Activated T-cell treated with anti-CD3 and anti-CD28 coated beads, Interleukin-2, amount 50 U/mL, for 4 hours (primary cell): ENCODE measurements at places on chromosomes 6 and 20. TPM values are rescaled to one million over a fixed set of nuclear protein-coding genes. Genes with fewer than 3 reads are reported as not detected.
A peak's percentile ranks its signal among the peaks of the same experiment; 100 is the strongest.

The IMPG1 gene
- total RNA-seq = not detected

GRCh38 chr6:30951907-30952469, 11.2 kb downstream of the MUCL3 start:
- no peak for DNase-seq

DNA sequence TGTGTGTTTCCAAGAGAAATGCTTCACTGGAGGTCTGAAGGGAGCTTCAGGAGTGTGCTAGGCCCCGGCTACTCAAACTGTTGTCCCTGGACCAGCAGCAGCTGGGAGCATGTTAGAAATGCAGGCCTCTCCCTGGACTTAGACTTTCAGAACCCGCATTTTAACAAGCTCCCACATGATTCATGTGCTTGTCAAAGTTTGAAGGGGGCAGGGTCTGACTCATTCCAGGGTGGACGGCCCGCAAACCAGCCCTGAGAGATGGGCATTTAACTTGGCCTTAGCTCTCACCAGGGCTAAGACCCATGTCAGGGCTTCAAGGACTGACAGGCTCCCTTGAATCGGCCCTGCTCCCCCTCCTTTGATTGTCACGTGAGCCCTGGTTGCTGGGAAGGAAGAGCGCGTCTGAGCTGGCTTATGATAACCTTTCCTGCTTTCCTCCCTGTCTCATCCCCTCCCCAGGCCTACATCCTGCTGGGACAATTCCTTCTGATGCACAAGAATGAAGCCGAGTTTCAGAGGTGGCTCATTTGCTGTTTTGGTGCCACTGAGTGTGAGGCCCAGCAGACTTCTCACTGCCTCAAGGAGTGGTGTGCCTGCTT, 35.5 kb downstream of the BANF2 start:
- no peak for DNase-seq

- no peak for DNase-seq
Observed at GRCh38 chr20:16395366-16395765, 177.9 kb downstream of the KIF16B start.

The PTCRA gene
- not detected for total RNA-seq

The AKAP12 gene
- 0.91 TPM for total RNA-seq

GRCh38 chr20:61357119-61357518, 105.1 kb downstream of the CDH4 start:
- DNase-seq = no peak

- no peak for DNase-seq
Observed at GRCh38 chr6:33915134-33915533, 111.3 kb upstream of the MLN start.

GRCh38 chr20:39812116-39812515, 850.0 kb downstream of the DHX35 start:
- no peak for DNase-seq

DNA sequence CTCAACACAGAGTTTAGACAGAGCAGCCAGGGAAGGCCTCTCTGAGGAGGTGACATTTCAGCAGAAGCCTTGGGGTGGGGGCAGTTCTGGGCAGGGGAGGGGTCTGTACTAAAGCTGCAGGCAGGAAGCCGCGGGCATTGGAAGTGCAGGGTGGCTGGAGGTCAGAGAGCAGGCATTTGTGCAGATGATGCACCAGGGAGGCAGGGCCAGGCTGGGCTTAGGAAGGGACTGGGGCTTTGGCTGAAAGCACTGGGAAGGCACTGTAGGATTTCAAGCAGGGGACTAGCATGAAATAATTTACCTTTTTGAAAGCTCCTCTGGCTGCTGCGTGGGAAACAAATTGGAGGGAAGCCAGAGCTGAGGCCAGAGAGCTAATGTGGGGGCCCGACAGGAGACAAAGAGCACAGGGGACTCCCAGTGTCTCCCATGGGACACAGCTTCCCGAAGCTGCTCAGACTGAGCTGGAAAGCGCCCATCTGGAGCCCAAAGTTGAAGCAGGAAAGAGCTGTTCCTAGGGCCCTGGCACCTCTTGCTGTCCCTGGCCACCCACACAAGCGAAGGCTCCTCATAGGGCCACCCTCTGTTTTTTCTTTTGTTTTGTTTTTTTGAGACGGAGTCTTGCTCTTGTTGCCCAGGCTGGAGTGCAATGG, 19.3 kb downstream of the ADA start:
- DNase-seq = no peak

- no peak for DNase-seq
Observed at GRCh38 chr6:1884313-1884712, 274.6 kb downstream of the FOXC1 start.

DNA sequence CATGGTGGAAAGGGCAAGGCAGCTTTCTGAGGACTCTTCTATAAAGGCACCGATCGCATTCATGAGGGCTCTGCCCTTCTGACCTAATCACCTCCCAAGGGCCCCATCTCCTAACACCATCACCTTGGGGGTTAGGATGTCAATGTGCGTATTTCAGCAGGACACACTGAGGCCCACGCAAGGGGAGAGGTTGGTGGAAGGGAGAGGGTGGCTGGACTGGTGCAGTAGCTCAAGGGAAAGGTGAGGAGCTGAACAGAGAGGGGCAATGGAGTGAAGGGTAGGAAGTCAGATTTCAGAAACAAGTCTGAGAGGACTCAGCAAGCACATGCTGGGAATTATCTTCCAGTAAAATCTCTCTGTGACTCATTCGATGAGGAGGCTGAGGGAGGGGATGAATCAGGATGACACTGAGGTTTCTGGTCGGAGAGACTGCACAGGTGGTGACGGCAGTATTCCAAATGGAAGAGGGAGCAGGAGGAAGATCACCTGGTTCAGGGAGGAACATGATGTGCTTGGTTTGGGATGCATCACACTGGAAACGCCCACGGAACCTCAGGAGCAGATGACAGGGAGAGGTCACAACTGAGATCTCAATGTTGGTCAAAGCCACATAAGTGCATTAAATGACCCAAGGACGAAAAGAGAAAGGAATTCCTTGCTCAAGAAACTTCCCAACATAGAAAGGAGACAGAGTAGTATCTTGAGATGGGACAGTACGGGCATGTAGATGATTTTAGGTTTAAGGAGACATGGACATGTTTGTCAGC, 67.1 kb downstream of the TFAP2A start:
- no peak for DNase-seq

DNA sequence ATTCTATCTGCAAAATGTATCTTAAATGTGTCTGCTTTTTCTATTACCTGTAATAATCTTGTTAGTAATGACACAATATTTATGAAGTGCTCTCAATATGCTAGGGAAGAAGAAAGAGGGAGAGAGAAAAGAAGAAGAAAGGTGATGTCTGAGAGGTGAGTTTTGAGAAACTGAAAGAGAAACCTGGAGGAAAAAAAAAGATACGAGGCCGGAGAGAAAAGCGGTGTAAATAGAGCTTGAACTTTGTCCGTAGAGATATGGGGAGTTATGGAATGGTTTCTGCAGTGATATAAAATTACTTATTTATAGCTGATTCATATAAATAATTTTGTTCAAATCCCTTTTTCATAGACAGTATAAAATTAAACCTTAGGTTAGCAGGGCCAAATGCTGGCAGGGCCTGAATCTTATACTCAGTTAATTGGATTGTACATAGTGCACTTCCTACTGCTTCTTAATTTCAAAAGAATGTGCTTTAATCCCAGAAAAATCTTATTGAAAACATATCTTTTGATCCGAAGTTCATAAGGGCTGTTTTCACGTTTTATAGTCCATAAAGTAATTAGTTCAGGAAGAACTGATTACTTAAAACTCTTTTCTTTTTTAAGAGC, 43.0 kb downstream of the MYB start:
- DNase-seq = no peak

GRCh38 chr20:61041481-61041880, 210.6 kb upstream of the CDH4 start:
- DNase-seq = no peak

GRCh38 chr6:24959319-24959718, 23.6 kb upstream of the RIPOR2 start:
- DNase-seq = no peak

The KCNS1 gene
- total RNA-seq = 0.16 TPM

GRCh38 chr6:15496345-15497131, 166.3 kb downstream of the DTNBP1 start:
- DNase-seq = no peak

DNA sequence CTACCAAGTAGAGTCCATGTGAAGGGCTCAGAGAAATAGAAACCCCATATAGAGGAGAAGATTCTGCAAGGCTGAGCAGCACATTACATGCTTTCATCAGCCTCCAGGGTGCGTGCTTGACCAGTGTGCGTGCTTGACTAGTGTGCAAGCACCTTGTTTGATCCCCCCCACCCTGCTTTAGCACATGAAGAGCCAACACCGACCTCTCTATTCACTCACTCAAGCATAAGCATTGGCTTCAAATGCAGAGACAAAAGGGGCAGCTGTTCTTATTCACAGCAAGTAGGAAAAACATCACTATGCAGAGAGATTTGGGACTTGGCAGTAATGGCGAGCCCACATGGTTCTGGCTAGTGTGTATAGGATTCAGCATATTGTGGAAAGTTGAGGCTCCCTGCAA, 278.7 kb upstream of the RNF217 start:
- no peak for DNase-seq

DNA sequence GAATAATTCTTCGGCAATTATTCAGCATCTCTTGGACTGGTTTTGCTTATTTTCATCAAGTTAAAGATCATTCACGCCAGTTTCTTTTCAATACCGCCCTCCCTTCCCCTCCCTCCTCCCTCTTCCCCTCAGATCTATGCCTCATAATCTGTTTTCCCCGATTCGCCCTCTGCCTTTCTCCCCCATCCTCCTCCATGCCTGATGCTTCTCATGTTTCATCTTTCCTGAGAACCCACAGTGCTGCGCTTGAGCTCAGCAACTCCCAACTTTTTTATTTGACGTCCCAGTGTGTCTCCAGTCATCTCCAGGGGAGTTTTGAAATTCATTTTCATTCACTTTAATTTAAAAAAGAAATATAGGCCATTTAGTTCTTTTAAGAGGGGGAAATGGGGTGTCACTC, 142.7 kb downstream of the PTPRT start:
- DNase-seq = no peak

DNA sequence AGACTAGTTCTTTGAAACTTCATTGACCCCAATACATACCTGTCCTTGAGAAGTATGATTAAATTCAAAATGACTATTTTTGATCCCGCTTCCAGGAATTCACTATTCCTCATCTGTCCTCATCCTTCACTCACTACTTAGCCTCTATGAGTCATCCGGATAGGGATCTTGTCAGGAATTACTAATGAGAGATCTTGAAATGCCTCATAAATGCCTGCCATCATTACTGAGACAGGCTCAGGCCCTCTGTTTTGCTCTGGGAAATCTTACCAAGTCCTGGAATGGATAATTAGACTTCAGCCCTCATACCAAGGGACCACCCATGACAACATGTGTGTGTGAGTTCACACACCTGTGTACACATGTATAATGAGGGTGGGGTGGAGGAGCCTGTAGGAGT, 2.8 kb upstream of the CYP24A1 start:
- DNase-seq = no peak

GRCh38 chr20:42603655-42604054, 586.1 kb downstream of the PTPRT start:
- no peak for DNase-seq

The CCN6 gene
- total RNA-seq = 0.90 TPM

The HLA-DRB5 gene
- 2.5 TPM for total RNA-seq

DNA sequence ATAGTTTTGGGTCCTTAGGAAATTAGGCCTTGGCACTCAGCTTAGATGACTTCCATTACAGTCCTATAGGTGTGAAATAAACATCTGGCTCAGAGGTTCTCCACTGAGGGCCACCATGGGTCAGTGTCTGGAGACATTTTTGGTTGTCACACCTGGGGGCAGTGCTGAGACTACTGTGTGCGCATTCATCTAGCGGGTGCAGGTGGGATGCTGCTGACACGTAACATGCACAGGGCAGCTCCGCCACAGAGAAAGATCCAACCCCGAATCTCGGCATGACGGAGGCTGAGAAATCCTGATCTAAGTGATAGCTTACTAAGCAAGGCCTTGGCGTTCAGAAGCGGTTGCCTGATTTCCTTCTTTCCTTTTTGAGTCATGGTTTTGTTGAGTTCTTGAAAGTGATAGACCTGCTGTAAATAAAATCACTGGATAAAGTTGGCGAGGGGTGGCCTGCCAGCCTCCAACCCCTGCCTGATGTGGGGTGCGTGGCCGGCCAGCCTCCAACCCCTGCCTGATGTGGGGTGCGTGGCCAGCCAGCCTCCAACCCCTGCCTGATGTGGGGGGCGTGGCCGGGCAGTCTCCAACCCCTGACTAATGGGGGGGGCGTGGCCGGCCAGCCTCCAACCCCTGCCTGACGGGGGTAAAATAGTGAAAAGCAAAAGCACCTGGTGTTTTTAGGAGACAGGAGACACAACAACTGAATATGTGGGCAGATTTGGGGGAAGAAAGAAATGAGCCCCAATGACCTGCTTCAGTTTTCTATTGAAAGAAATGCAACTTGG, 158.1 kb downstream of the CDH26 start:
- DNase-seq = no peak

GRCh38 chr6:49326347-49326746, 136.7 kb downstream of the MMUT start:
- DNase-seq = no peak

- no peak for DNase-seq
Observed at GRCh38 chr6:73394577-73395354, at the start of gene DDX43. Gene DDX43, plus strand, starts transcription at chr6:73394828. Its CDS starts 78 bp downstream, at chr6:73394906.

- DNase-seq = no peak
Observed at GRCh38 chr6:752438-752837, 59.5 kb upstream of the EXOC2 start.

DNA sequence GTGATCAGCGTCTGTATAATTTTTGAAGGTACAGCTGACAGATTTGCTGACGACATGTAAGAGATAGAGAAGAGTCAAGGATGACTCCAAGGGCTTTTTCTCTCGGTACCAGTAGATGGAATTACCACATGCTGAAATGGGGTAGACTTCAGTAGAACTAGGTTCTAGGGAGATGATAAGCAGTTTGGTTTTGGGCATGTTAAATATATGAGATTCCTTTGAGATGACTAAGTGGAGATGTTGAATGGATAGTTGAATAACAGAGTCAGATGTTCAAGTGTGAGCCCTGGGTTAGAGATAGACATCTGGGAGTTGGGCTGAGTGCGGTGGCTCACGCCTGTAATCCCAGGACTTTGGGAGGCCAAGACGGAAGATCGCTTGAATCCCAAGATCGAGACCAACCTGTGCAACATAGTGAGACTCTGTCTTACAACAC, 50.0 kb downstream of the PHF20 start:
- DNase-seq = no peak

DNA sequence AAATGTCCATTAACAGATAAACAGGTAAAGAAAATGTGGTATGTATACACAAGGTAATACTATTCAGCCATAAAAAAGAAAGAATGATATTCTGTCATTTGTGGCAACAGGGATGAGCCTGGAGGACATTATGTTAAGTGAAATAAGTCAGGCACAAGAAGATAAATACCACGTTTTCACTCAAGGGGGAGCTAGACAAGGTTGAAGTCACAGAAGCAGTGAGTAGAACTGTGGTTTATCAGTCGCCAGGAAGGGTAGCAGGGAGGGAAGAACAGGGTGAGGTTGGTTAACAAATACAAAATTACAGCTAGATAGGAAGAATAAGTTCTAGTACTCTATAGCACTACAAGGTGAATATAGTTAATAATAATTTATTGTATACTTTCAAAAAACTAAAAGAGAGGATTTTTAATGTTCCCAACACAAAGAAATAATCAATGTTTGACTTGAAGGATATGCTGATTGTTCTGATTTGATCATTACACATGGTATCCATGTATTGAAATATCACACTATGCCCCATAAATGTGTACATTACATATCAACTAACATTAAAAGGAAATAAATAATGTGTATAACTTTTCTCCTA, 21.1 kb downstream of the RTN4IP1 start:
- no peak for DNase-seq

GRCh38 chr6:79671600-79672266, 40.6 kb downstream of the SH3BGRL2 start:
- DNase-seq = peak; percentile 55
